Kidney epithelial cell (primary cell): ENCODE measurements at places on chromosomes 13 and 19.

DNA sequence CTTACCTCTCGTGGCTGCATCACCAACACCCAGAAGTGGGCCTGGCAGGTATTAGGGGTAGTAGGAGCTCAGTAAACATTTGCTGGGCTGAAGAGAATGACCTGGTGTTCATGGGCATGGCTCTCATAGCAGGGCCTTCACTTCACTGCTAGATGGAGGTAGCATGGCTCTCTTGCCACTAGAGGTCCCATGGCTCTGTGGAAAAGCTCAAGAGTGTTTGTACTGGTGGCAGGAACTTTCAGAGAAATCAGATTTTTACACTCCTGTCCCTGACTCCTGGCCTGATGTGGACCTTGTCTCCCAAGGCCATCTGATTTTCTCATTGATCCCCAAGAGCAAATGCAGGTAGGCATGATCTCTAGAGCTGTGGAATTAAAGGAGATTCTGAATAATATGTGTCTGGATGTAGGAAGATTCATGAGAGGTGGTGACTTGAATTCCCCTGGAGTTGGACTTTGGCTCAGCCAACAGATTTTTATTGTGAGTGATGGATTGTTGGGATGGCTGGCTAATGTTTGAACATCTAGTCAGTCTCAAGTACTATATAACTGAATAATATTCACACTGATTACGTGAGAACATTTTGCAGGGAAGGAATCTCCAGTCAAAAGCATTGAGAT is 5.7 kb downstream of the ZNF574 start:
- DNase-seq, result no peak

- DNase-seq, result no peak
Measured at GRCh38 chr13:55159765-55160164, 1981.0 kb upstream of the PRR20A start.

DNA sequence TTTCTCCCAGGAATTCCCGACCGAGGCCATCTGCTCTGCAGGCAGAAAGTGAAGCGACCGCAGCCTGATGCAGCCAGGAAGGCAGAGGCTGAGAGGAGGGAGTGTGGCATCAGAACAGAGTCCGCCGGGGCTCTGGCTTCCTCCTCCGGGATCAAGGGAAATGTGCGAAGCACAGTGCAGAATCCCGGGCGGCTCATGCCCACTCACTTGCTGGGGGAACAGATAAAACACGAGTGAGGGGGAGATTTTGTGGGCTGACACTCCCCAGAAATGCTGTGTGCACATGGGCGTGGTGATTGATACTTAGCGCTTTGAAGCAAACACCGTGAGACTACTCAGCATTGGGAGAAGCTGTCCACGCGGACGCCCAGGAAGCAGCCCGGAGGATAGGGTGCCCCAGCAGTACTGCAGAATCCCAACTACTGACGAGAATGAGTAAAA is 75.3 kb upstream of the POMP start:
- no peak for DNase-seq

DNA sequence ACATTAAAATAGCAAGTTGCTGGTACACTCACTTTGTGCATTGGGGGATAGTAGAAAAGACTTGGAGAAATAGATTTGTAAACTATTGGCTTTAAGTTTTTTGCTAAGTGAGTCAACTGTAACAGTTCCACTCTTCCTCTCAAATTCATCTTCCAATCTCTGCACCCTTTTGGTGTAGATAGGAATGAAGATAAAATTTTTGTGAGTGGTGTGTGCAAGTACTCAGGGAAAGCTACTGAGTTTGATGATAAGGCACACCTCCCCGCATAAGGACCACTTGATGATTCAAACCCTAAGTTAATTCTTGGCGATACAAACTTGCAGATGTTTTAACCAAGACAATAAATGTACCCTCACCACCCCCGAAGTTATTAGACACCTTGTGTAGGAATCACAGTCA is 168.3 kb upstream of the SLITRK1 start:
- no peak for DNase-seq

DNA sequence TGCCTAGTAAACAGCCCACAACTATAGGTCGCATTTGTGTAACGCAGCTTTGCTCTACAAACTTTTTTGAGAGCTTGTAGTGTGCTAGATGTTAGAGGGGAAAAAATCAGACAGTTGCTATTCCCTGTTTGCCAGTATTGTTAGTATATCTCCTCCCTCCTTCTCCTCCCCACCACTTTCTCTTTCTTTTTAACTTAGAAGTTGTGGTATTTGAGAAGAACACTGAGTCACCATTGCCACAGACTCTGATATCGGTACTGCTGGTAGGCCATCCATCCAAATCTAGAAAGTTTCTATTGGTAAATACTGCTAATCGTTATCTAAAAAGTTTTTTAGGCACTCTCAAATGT is 666 bp downstream of the POMP start:
- no peak for DNase-seq

DNA sequence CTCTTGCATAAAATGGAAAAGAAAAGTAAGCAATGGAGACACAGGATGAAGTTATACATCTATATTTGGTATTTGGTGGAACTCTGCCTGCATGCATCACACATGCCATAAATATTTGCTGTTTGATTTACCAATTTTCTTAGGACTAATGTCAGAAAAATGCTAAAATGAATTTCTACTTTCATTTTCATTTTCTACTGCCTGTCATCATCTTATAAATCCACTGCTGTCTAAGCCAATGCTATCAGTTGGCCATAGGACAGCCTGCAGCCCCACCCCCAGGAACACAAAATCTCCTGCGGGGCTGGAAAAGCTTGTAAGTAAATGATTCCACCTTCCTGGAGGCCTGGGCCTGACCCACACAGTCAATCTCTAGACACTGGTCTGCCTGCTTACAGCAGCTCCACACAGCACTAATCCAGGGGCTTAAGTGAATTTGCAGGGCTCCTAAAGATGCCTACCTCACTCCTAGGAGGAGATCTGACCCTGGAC is 122.0 kb downstream of the ENOX1 start:
- DNase-seq, result peak; percentile 4

GRCh38 chr13:103788061-103788652 is 721.9 kb upstream of the SLC10A2 start:
- DNase-seq, result no peak

- no peak for DNase-seq
Measured at GRCh38 chr13:44378277-44378676, 4.7 kb downstream of the SERP2 start.
